ENCODE measurements at places on chromosomes 4 and X.

DNA sequence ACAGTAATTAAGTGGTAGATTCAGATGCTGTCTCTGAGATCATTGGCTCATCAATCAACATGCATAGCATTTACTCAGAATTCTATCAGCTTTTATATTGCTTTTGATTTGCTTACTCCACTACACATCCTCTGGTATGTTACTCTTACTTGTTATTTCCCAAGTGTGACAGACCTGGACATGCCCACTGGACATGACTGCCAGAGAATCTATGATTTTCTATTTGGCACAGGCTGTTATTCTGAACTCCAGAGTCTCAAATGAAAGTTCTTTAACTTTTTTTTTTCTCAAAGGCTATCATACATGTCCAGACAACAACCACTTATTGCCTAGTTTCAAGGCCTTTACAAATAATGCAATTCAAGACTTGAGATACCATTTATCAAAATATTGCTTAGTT lies 116.1 kb upstream of the ARHGAP24 start:
- DNase-seq: no peak

- DNase-seq: no peak
Observed at GRCh38 chr4:3879681-3880614, 113.8 kb downstream of the ADRA2C start.

- DNase-seq: no peak
Observed at GRCh38 chrX:117301086-117301485, 815.5 kb downstream of the KLHL13 start.

- DNase-seq: no peak
Observed at GRCh38 chrX:66915893-66916292, 277.0 kb upstream of the EDA2R start.

GRCh38 chrX:153426204-153426603 lies 14.9 kb downstream of the ZFP92 start:
- no peak for DNase-seq

DNA sequence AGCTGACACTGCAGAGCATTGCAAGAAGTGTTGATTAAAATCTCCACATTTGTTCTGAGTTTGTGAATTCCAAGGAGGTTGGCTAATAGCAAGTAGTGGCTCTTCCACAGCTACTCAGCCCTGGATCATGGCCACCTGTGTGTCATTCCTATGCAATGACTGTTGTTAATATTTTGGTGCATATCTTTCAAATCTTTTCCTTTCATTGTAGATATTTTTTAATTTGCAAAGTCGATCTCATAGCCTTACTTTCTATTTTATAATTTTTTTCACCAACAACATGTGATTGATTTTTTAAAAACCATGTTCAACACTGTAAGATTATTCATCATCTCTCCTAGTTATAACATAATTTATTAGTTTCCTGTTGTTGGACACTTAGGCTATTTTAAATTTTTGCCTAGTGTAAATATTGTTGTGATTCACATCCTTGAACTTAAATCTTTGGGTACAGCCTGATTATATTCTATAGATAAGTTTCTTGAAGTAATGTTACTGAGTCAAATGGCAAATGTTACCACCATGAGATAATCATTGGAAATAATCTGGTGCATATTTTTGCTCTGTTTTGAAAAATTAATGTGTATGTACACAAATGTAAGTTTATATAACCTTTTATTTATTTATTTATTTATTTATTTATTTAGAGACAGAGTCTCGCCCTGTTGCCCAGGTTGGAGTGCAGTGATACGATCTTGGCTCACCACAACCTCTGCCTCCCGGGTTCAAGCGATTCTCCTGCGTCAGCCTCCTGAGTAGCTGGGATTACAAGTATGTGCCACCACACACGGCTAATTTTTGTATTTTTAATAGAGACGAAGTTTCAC lies 17.1 kb upstream of the ARHGAP10 start:
- DNase-seq: no peak

GRCh38 chr4:156414406-156414805 lies 460.7 kb upstream of the CTSO start:
- DNase-seq: no peak

GRCh38 chr4:105719204-105719603 lies 10.6 kb downstream of the GSTCD start:
- no peak for DNase-seq

DNA sequence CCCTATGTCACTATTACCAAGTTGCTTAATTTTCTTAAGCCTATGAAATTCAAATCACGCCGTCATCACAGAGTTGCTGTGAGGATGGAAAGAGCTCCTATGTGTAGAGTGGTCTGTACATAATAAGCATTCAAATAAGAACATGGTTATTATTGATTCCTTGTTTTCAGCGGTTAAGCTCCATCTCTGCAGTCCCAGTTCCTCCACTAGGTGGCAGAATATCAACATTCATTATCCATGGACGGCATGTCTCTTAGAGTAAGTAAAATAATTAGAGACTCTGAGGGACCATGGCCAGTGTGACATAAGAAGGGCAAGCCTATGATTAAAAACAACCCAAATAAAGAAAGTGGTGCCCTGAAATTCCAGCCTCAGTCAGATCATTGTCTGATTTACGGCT lies 132.5 kb upstream of the NHS start:
- DNase-seq: peak; percentile 15

- DNase-seq: no peak
Observed at GRCh38 chr4:2443956-2444740, 24.8 kb upstream of the RNF4 start.

- DNase-seq: no peak
Observed at GRCh38 chr4:48799157-48799556, 19.1 kb upstream of the FRYL start.

- DNase-seq: no peak
Observed at GRCh38 chr4:70556856-70557255, 35.2 kb upstream of the AMBN start.

GRCh38 chrX:155105919-155106318 lies 34.6 kb downstream of the BRCC3 start:
- no peak for DNase-seq

GRCh38 chr4:140126261-140126660 lies 27.7 kb downstream of the MAML3 start:
- no peak for DNase-seq

- DNase-seq: no peak
Observed at GRCh38 chr4:126242679-126243390, 928.1 kb downstream of the FAT4 start.

DNA sequence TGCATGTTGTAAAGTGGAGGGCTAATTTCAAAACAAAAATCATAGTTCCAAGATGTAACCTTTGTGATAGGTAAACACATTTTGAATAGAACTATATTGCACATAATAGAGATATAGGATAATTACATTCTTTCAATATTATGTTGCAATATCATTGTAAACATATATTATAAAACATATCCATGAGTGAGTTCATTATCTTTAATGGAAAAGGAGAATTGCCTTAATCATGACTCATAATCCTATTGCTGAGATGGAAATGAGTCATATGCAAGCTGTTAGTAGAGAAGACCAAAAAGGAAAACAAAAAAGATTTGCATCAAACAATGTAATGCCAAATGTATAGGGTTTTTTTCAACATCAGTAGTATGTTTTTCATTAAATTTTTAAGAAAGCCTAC lies 73.7 kb upstream of the WDR44 start:
- no peak for DNase-seq

DNA sequence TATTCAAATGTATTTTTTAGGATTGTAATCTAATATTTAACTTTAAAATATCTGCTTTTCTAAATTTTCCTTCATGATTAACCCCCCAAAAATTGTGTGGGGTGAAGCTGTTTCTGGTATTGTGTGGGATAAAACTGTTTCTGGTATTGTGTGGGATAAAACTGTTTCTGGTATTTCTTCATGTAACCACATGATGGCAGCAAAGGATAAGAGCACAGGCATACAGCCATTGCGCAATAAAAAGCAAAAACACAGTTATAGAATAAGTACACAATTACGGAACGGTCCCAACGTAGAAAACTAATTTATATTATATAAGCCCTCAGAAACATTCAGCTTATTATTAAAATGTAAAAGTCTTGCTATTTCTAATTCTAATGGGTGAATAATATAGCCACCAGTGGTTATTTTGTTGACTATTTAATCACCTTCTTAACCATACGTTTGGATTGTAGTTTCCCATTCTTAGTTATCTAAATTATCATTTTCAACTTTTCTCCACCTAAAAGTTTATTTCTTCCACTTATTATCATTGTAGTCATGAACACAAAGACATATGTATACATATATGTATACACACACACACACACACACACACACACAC lies 333.9 kb upstream of the FSTL5 start:
- DNase-seq: peak; percentile 25

- no peak for DNase-seq
Observed at GRCh38 chrX:21476909-21477308, 102.7 kb downstream of the CNKSR2 start.

DNA sequence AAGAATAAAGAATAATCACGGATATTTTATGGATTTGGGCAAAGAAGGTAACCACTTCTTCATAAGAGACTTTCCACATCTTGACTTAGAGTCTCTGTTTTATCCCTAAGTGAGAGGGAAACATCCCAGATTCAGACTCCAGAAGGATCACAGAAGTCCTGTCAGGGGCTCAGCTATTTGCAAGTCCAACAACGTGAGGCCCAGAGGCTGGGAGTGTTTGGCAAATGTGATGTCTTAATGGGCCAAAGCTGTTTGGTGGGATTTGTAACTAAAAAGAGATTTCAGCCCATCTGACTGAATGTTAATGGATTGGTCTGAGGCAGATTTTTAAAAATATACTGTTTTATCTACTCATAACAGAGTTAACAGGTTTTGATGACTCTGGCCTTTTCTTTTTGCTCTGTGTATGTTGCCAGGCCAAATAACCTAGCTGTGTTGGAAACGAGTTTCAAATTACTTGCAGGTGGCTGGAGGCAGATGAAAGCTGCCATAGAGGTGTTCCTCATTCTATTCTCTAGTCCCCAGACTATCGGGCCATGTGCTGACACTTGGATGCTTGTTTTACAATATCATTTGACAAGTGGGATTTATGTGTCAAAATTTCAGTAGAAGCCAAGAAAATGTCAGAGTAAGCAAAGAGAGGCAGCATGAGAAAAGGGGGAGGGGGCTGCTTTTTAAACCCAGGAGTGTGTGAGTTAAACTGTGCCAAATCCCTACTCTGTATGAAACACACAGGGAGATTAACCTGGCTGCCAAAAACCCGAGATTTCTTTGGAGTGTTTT lies 330.9 kb downstream of the DCHS2 start:
- no peak for DNase-seq

GRCh38 chr4:40865696-40866095 lies 115.9 kb downstream of the NSUN7 start:
- DNase-seq: no peak

GRCh38 chrX:148562846-148563245 lies 62.4 kb downstream of the AFF2 start:
- no peak for DNase-seq

GRCh38 chr4:72340803-72341431 lies 228.1 kb downstream of the ADAMTS3 start:
- no peak for DNase-seq

- no peak for DNase-seq
Observed at GRCh38 chr4:94758700-94759399, 1.1 kb downstream of the BMPR1B start.

- DNase-seq: no peak
Observed at GRCh38 chr4:140935254-140935653, 179.1 kb upstream of the TBC1D9 start.

GRCh38 chr4:19987746-19988145 lies 264.0 kb upstream of the SLIT2 start:
- no peak for DNase-seq

- no peak for DNase-seq
Observed at GRCh38 chr4:172521248-172521647, 647.4 kb upstream of the GALNT7 start.

GRCh38 chrX:28988246-28988645 lies 401.0 kb downstream of the IL1RAPL1 start:
- DNase-seq: no peak

GRCh38 chr4:108201774-108202173 lies 33.0 kb upstream of the LEF1 start:
- DNase-seq: no peak

- DNase-seq: no peak
Observed at GRCh38 chr4:110865611-110866259, 242.9 kb upstream of the PITX2 start.

GRCh38 chr4:80196259-80196921 lies 913 bp upstream of the PRDM8 start:
- peak; percentile 16 for DNase-seq

DNA sequence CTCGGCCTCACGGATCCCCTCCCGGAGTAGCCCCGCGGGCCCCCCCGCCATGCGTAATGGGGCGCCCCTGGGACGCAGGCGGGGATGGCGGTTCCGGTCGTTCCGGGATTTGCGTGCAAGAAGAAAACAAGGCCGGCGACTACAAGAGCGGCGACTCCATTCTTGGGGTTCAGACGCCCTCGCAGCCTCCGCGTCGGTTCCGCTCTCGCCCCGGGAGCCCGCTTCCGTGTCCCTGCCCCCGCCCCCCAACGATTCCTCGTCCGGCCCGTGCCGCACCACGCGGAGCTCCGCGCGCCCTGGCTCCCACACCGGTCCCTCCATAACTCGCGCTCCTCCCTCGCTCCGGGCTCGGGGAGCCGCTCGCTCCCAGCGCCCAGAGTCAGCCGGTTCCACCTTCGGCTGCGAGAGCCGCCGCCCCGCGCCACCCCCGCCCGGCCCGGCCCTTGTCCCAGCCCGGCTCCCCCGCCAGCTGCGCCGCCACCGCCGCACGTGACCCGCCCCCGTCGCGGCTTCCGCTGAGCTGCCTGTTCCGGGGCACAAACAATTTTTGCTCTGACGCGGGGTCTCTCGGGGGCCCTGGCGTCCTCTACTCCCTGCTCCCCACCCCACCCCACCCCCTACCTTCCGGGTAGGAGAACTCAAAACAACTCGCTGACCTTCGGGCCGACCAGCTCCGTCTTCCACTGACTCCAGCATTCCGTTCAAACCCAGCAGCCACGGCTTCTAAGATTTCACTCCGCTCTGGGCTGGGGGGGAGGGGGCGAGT lies 78.8 kb upstream of the BCOR start:
- no peak for DNase-seq

GRCh38 chrX:109914114-109914849 lies 88.6 kb upstream of the TMEM164 start:
- no peak for DNase-seq

All from NCI-H1436 (cell line).